Colonic mucosa (tissue), 4 donors: ENCODE measurements at places on chromosomes 16 and 17. TPM values are rescaled to one million over a fixed set of nuclear protein-coding genes. Genes with fewer than 3 reads are reported as not detected.

The QRICH2 gene
- 5.7 TPM for total RNA-seq

The CCDC47 gene
- total RNA-seq, result 145 TPM

The KCNJ2 gene
- total RNA-seq, result 7.4 TPM

The NKD1 gene
- total RNA-seq, result 2.3 TPM

- H3K27ac ChIP-seq, result no peak overlapping the region
- H3K36me3 ChIP-seq, result no peaks in the 10 kb centered on the region
- no peak for DNase-seq
- H3K27me3 ChIP-seq, result no peaks in the 10 kb centered on the region
These were observed 44.1 kb downstream of the TNFRSF13B start for GRCh38 chr17:16927641-16928321.
